ENCODE measurements at places on chromosomes 2 and 18. TPM values are rescaled to one million over a fixed set of nuclear protein-coding genes. Genes with fewer than 3 reads are reported as not detected.

DNA sequence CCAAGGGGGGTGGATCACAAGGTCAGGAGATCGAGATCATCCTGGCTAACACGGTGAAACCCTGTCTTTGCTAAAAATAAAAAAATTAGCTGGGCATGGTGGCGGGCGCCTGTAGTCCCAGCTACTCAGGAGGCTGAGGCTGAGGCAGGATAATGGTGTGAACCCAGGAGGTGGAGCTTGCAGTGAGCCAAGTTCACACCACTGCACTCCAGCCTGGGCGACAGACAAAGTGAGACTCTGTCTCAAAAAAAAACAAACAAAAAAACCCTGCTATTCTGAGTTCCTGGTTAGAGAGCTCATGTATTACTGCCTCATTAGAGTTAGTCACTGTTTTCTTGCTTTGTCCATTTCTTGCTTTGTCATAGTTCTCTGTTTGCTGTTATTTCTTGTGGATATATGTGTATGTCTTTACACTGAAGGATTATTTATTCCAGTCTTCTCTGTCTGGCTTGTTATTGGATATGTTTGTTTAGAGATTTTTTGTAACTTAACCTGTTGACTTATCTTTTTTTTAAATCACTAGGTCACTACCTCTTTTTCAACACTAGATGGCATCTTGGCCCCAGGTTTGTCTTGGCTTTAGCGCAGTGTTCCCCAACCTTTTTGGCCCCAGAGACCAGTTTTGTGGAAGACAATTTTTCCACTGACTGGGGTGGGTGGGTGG, 17.0 kb downstream of the TTLL4 start:
- peak; percentile 79 for DNase-seq

DNA sequence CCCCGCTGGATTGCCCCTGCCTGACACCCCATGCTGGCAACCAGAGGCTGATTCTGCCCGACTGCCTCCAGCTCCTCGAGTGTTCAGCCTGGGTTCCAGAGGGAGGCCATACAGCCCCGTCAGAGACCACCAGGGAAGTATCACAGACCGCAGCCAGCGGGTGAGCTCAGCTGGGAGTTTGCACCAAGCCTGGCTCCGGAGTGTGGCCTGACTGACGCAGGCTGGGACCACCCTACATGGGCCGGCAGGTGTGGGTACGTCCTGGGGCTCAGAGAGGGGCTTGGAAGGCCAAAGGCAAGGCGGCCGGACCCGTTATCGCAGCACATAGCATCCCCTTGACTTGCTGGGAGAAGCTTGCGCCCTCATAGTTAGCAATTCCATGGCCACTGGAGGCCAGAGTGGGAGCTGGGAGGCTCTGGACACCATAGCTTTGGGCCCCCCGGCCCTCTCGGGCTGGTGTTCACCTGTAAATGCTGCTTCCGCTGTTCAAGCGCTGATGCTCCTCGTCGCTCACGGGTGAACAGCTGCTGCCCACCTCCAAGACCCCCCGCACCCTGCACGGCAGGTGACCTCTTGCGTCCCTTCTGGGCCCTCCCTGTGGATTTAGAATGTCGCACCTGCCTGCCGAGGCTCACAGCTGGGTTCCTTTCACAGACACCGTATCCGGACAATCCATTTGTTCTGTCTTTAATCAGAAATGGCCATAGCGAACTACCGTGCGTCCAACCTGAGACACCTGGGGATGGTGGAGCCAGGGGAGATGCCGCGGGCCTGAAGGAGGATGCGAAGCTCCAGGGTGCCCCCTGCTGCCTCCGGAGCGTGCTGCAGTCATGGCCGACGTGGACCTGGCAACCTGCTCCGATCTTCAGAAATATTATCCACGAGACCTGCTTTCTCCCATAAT, 31.2 kb upstream of the SLC66A3 start:
- peak; percentile 85 for DNase-seq

GRCh38 chr2:51650769-51651168, 618.8 kb upstream of the NRXN1 start:
- no peak for DNase-seq

DNA sequence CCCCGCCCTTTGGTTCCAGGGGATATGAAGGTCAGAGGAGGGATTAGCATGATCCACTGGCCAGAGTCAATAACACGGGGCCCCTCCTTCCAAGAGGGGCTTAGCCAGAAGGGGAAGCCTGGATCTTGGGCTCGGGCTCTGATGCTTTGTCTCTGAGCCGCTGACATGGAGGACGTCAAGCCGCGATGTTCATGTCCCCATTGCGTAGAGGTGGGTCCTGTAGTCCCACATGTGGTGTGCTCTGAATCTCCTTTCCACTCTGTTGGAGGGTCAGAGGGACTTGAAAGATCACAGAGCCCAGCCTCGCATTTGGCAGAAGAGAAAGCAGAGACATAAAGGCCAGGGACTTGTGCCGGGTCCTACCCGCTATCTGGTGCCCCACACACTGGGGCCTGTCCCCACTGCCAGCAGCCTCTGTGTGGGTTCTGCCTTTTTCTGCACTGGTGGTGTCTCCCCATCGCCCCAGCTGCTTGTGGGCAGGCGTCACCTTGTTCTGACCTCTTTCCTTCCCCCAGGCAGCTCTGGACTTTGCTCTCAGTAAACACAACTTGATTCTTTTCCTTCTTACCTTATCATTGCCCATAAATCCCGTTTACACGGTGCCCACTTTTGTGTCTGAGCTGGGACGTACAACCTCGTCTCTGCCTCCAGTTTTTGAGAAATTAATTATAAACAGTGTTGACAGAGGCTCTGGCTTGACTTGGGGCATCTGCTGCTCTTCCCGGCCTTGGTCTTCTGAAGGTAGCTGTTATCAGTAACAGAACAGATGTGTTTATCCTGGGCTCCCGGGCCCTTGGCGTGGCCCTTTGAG, 48.8 kb downstream of the SH3BP4 start:
- DNase-seq: peak; percentile 35

GRCh38 chr2:80573950-80574349, 269.4 kb upstream of the LRRTM1 start:
- DNase-seq: peak; percentile 22

DNA sequence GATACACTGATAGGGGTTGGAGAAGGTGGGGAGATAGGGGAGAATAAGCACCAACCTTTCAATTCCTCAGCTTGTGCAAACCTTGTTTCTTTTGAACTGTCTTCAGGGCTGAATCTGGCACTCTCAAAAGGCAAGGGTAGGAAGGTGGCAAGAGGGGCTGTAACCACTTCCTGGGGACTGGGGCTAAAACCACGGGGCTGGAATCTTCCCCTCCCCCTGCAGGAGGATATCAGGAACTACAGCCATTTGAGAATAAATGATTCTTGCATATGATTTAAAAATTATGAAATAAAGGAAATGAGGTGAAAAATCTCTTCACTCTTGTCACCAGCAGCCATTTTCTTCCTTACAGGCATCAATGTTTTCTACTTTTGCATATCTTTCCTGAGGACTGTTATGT, 50.8 kb downstream of the ATOH8 start:
- peak; percentile 82 for DNase-seq

GRCh38 chr2:236706288-236706687, 136.7 kb downstream of the ACKR3 start:
- no peak for DNase-seq

- peak; percentile 77 for DNase-seq
Observed at GRCh38 chr2:120605231-120605935, 130.3 kb upstream of the GLI2 start.

DNA sequence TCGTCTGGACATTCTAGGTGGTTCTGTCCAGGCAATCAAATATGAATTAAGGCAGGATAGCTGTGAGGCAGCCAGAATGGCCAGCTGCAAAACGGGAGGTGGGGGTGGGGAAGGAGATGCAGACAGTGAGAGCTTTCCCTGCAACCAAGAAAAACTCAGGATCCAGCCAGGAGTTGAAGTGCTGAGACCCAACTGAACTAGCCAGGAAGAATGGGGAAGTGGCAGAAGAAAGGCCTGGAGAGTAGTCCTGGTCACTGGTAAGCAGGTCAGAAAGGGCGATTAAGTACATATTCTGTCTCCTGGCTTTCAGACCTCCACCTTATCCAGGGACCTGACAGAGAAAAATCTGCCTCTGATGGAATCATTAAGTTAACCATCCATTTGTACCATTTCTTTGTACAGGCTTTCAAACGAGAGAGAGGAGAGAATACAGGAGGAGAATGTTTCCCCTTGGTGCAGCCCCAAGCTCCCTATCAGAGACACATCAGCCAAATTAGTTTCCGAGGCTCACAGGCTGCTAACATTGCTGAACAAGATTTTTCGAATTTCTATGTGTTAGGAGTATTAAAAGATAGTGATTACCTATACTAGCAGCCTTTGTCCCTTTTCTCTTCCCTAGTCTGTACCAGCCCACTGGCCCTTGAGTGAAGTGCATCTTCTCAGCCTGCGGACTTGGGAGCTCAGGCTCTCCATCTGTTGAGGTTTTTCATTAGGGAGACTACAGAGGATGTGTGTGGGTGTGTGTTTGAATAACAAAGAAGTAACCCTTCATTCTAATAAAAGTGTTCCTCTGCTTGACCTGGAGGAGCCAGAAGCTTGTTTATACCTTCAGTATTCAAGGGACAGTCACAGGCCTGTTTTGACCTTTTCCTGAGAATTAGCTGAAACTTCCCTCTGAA, 12.5 kb upstream of the HOXD1 start:
- peak; percentile 53 for DNase-seq

GRCh38 chr2:47946593-47946992, 40.3 kb upstream of the FBXO11 start:
- DNase-seq: no peak

DNA sequence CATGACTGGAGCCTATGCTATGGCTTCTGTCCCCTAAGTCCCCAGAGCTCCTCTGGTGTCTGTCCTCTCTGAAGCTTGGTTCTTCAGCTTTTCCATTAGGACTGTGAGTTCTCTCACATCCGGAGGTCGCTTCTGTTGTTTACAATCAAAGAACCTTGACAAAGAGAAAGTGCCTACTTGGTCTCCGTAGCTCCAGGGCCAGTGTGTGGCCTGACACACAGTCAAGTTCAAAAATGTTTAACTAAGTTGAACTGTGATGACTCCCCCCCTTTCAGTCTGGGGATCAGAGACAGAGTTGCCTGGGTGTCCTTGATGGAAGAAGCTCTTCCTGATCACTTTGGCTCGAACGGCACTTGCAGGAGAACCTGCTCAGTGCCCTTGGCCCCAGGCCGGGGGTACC, 26.3 kb upstream of the YWHAQ start:
- no peak for DNase-seq

GRCh38 chr18:37564711-37565100, 892 bp downstream of the CELF4 start:
- peak; percentile 91 for DNase-seq

DNA sequence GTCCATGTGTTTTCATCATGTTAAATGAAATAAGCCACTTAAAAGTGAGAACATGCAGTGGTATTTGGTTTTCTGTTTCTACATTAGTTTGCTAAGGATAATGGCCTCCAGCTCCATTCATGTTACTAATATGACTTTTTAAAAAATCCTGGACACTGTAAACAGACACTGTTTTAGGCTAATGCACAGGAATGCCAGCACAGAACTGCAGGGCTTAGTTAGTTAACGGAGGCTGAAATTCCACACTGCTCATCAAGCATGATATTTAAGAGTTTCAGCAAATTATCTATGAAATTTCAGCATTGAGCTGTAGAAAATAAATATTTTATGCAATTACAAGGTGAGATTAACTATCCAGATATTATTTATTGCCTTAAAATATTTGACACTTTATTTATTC, 42.5 kb upstream of the PAX3 start:
- DNase-seq: no peak

DNA sequence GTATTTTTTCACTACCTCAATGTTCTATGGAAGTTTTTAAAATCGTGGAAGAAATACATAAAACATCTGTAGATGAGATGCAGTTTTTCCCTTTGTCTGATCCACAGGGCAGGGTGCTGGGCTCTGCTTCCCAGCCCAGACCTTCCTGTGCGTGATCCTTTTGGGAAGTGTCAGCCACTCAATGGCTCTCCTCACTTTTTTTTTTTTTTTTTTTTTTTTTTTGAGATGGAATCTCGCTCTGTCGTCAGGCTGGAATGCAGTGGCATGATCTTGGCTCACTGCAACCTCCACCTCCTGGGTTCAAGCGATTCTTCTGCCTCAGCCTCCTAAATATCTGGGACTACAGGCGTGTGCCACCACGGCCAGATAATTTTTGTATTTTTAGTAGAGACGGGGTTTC, 32.8 kb downstream of the SOWAHC start:
- DNase-seq: no peak

DNA sequence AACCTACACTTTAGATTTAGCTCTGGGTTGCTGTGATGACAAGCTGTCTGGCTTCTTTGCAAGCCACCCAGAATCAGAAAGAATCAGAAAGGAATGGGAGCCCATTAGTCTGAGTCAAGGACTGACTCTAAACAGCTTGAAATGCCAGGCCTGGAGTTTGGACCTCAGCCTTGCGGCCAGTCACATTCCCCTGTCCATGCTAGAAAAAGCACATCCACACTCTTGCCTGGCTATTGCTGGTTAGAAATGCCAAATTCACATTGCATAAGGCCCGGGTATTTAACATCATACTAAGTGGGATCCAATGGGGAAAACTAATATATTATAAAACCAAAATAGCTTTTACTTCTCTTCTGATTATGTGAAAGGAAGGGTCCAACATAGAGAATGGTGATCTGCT, 756.8 kb upstream of the KLHL29 start:
- DNase-seq: no peak

SERPINB4 gene
- total RNA-seq: not detected

SMYD1 gene
- not detected for total RNA-seq

HYCC2 gene
- 12.1 TPM for total RNA-seq

QPCT gene
- total RNA-seq: 25.7 TPM
